Activated CD8-positive, alpha-beta T cell treated with anti-CD3 and anti-CD28 coated beads, Interleukin-2, amount 10 ng/mL, durations not matched to agents 7 days and 5 days (primary cell): ENCODE measurements at places on chromosomes 4 and X. TPM values are rescaled to one million over a fixed set of nuclear protein-coding genes. Genes with fewer than 3 reads are reported as not detected.

Gene CNKSR2
- 11.0 TPM for total RNA-seq

Gene TRMT2B
- total RNA-seq, result 24.1 TPM

Gene FGB
- total RNA-seq, result not detected

Gene CSAG1
- not detected for total RNA-seq

- H3K4me1 ChIP-seq, result peaks cover 12% of the 10 kb centered on the region
- peaks cover 18% of the 10 kb centered on the region for H3K27me3 ChIP-seq
- H3K4me3 ChIP-seq, result peak overlapping the region; percentile 82
Measured at GRCh38 chrX:74924449-74925224, 615 bp downstream of the NEXMIF start.

- H3K4me3 ChIP-seq, result no peak overlapping the region
- H3K27me3 ChIP-seq, result no peaks in the 10 kb centered on the region
- no peaks in the 10 kb centered on the region for H3K36me3 ChIP-seq
- H3K27ac ChIP-seq, result no peak overlapping the region
- H3K4me1 ChIP-seq, result no peaks in the 10 kb centered on the region
- no peak for DNase-seq
Measured at GRCh38 chr4:90226734-90227133, 99.5 kb downstream of the CCSER1 start.

GRCh38 chr4:53068755-53069330 is 206.7 kb downstream of the RASL11B start:
- no peak for DNase-seq
- no peak overlapping the region for H3K4me3 ChIP-seq
- H3K36me3 ChIP-seq, result peaks cover 15% of the 10 kb centered on the region
- H3K4me1 ChIP-seq, result no peaks in the 10 kb centered on the region
- H3K27ac ChIP-seq, result no peak overlapping the region

DNA sequence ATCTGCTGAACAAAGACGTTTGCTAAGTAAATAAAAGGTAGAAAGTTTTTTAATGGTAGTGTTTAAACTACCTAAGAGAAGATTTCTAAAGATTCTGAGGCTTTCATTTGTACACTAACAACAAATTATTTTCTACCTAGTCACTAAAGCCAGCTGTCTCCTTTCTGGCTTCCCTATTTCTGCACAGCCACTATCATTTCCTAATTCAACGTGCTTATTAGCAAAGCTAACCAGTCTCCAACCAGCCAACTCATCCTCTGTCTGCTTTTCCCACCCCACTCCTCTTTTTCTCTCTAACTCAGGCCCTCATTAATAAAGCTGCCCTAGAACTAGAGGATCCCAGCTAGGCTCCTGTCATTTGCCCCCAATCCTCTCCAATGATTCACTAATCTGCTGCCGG is 118.2 kb downstream of the ZNF827 start:
- no peak overlapping the region for H3K27ac ChIP-seq
- no peak overlapping the region for H3K4me3 ChIP-seq
- H3K27me3 ChIP-seq, result no peaks in the 10 kb centered on the region
- peaks cover 22% of the 10 kb centered on the region for H3K4me1 ChIP-seq

- peak overlapping the region; percentile 71 for H3K4me3 ChIP-seq
- peaks cover 8% of the 10 kb centered on the region for H3K4me1 ChIP-seq
- H3K36me3 ChIP-seq, result no peaks in the 10 kb centered on the region
- DNase-seq, result no peak
- no peaks in the 10 kb centered on the region for H3K27me3 ChIP-seq
- no peak overlapping the region for H3K27ac ChIP-seq
Measured at GRCh38 chrX:153412746-153413720, 1.8 kb downstream of the ZFP92 start.

- H3K27me3 ChIP-seq, result no peaks in the 10 kb centered on the region
- H3K27ac ChIP-seq, result no peak overlapping the region
- DNase-seq, result peak; percentile 27
- H3K4me3 ChIP-seq, result no peak overlapping the region
Measured at GRCh38 chrX:147476008-147476407, 435.7 kb upstream of the FMR1 start.

DNA sequence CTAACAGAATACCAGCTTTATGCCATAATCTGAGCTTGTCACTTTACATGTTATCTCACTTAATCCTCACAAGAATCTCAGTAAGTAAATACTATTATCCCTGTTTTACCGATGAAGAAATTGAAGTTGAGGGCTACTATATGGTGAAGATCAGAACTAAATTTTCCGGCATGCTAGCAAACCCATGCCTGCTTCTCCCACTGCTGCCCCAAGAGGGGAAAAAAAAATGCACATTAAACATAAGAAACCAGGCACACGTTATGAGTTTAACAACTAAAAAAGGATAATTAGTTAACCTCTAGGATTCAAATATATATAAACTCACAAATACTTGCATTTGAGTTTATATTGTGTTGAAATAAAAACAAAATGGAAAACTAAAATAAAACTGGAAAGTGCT is 10.8 kb downstream of the SLC10A7 start:
- no peak for DNase-seq
- H3K4me1 ChIP-seq, result peaks cover 5% of the 10 kb centered on the region
- no peak overlapping the region for H3K4me3 ChIP-seq
- H3K27me3 ChIP-seq, result no peaks in the 10 kb centered on the region
- H3K27ac ChIP-seq, result no peak overlapping the region

DNA sequence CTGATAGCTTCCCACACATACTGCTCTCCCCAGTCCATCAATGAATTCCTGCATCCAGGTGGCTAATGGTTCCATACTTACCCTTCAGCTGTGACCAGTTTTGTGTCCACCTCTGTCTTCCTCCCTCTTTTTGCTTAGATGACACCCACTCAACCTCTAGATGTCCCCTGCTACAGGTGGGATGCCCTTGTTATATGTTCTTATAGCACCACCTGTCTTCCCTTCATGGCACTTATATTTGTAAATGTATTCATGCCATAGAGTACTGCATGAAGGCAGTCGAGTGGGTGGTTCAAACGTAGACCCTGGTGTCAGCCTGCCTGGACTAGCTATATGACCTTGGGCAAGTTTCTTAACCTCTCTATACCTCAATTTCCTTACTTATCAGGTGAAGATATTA is 6.5 kb upstream of the USP46 start:
- H3K27me3 ChIP-seq, result peaks cover 35% of the 10 kb centered on the region
- peaks cover 3% of the 10 kb centered on the region for H3K36me3 ChIP-seq
- H3K4me3 ChIP-seq, result no peak overlapping the region
- peak; percentile 22 for DNase-seq
- no peak overlapping the region for H3K27ac ChIP-seq
- peaks cover 2% of the 10 kb centered on the region for H3K4me1 ChIP-seq

GRCh38 chr4:165905405-165906027 is 32.5 kb downstream of the TLL1 start:
- no peaks in the 10 kb centered on the region for H3K4me1 ChIP-seq
- no peaks in the 10 kb centered on the region for H3K36me3 ChIP-seq
- H3K27me3 ChIP-seq, result no peaks in the 10 kb centered on the region
- H3K27ac ChIP-seq, result no peak overlapping the region

GRCh38 chr4:147723326-147723725 is 8.6 kb upstream of the ARHGAP10 start:
- DNase-seq, result no peak
- no peak overlapping the region for H3K4me3 ChIP-seq
- no peaks in the 10 kb centered on the region for H3K4me1 ChIP-seq
- peaks cover 22% of the 10 kb centered on the region for H3K27me3 ChIP-seq

GRCh38 chr4:25901030-25901430 is 13.0 kb upstream of the SMIM20 start:
- no peaks in the 10 kb centered on the region for H3K4me1 ChIP-seq
- no peak overlapping the region for H3K4me3 ChIP-seq
- DNase-seq, result no peak

DNA sequence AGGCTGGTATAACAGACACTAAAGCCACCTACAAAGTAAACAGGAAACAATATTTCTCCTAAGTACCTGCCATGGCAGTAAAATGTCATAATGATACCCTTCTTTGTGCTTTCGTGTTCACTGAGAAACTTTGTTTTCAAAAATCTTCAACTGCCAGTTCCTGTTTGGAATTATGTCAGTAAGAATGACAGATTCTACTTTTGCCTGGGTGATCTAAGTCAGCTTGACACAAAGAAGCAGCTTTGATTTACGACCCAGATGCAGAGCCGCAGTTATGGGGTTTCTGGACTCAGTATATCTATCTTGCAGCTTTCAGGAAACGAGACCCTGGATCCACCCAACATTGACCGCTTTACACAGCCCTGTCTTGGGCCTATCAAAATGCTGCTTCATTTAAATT is 71.2 kb downstream of the SNX25 start:
- no peaks in the 10 kb centered on the region for H3K27me3 ChIP-seq
- H3K4me1 ChIP-seq, result no peaks in the 10 kb centered on the region
- DNase-seq, result no peak
- no peak overlapping the region for H3K27ac ChIP-seq
- peaks cover 2% of the 10 kb centered on the region for H3K36me3 ChIP-seq

GRCh38 chr4:11050766-11051165 is 366.2 kb upstream of the CLNK start:
- no peak overlapping the region for H3K27ac ChIP-seq
- H3K36me3 ChIP-seq, result no peaks in the 10 kb centered on the region
- no peaks in the 10 kb centered on the region for H3K27me3 ChIP-seq
- H3K4me1 ChIP-seq, result no peaks in the 10 kb centered on the region
- DNase-seq, result no peak
- no peak overlapping the region for H3K4me3 ChIP-seq

DNA sequence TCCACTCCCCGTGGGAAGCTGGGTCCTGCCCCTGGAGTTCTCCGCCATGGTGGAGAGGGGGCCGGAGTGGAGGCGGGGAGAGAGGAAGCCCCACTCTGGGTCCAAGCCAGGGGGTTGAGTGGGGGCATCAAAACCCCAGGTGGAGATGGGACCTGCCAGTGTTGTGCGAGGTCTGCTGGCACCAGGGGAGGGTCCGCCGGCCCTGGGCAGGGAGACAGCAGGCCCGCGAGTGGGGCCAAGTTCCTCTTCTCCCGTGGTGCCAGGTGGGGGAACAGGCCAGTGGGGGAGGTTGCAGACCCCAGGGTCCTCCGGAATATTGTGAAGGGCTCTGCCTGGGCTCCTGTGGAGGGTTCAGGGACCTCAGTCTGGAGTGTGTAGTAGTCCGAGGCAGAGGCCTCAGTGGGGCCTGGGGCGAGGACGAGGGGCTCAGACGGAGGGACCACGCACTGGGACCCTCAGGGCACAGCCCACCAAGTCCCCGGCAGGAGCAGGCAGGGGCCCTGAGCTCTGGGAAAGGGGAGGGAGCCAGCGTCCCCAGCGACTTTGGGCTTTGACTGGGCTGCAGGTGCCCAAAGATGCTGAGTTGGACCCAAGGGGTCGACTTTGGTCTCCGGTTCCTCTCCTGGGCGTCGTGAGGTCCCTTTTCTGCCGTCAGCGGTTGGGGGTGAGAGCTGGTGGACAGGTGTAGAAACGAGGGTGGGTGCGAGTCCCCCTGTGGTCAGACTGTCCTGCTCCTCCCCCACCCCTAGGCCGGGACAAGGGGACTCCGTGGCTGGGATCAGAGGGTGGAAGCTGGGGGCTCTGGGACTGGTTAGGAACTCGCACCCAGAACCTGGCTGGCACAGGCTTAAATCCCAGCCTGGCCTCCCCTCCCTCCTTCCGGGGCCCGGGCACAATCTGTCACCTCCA is 43.8 kb upstream of the NKX1-1 start:
- H3K27me3 ChIP-seq, result no peaks in the 10 kb centered on the region
- no peak for DNase-seq

DNA sequence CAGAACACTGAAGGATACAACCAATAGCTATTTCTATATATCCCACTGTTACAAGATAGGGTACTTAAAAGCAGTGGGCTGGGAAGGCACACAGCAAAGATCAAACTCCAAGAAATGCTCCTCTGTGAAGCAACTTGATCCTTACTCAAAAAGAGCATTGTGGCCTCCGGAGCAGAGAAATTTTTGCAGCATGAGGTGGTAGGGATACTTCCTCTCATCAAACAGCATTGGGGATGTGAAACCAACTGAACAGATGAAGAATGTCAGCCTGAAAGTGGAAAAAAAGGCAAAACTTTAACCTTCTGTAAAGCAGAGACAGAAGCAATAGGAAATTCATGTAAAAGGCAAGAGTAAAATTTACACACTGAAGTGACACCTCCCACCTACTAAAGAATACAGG is 92.2 kb downstream of the HUWE1 start:
- H3K27ac ChIP-seq, result no peak overlapping the region
- peaks cover 63% of the 10 kb centered on the region for H3K36me3 ChIP-seq
- H3K4me1 ChIP-seq, result peaks cover 3% of the 10 kb centered on the region
- H3K27me3 ChIP-seq, result no peaks in the 10 kb centered on the region
- DNase-seq, result no peak
- no peak overlapping the region for H3K4me3 ChIP-seq

GRCh38 chr4:55216863-55217635 is 91.7 kb upstream of the KDR start:
- no peak overlapping the region for H3K4me3 ChIP-seq

DNA sequence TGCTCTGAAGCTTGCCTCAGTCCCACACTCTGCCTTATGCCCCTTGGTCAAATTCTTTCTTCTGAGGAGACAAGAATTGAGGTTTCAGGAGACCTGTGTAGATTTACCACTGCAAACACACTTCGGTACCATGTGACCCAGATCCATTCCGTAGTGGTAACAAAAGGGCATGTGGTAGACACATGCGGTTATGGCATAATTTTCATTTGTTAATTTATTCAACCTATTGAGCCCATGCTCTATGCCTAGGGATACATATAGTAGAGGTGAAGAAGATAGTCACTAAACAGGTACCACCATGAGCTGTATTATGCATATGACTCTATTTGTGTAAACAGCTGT is 190.9 kb downstream of the NDST4 start:
- no peaks in the 10 kb centered on the region for H3K36me3 ChIP-seq
- no peak overlapping the region for H3K27ac ChIP-seq
- H3K4me3 ChIP-seq, result no peak overlapping the region
- no peaks in the 10 kb centered on the region for H3K27me3 ChIP-seq

- H3K27me3 ChIP-seq, result peaks cover 2% of the 10 kb centered on the region
- peaks cover 7% of the 10 kb centered on the region for H3K36me3 ChIP-seq
- peak overlapping the region; percentile 61 for H3K27ac ChIP-seq
- peak overlapping the region; percentile 78 for H3K4me3 ChIP-seq
- peaks cover 20% of the 10 kb centered on the region for H3K4me1 ChIP-seq
Measured at GRCh38 chrX:48890296-48890925, 7.2 kb downstream of the TIMM17B start.
